Stimulated activated effector memory CD8-positive, alpha-beta T cell treated with anti-CD3 and anti-CD28 coated beads, Interleukin-12 subunit alpha, Interleukin-12 subunit beta, amount 100 ng/mL, for 72 hours (primary cell): ENCODE measurements at places on chromosomes 2 and 18.

GRCh38 chr2:136932700-136933099, 167.4 kb downstream of the THSD7B start:
- no peak for DNase-seq

DNA sequence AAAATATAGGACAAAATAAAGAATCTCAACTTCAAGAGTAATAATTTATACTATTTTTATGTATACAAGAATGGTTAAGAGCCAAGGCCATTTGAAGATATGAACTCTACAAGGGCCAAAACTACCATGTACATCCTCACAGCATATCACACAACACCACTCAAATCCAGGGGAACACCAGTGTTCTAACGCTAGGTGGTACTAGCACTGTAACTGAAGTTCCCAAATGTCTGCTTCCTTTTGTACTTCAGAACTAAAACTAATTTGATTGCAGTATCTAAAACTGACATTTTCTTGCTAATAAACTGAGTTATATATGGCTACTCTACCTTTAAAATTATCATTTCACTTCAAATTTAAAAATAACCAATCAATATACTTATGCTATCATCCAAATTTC, 47.0 kb downstream of the REV1 start:
- DNase-seq = no peak

- DNase-seq = no peak
Observed at GRCh38 chr2:88307817-88308216, 137.7 kb downstream of the THNSL2 start.

DNA sequence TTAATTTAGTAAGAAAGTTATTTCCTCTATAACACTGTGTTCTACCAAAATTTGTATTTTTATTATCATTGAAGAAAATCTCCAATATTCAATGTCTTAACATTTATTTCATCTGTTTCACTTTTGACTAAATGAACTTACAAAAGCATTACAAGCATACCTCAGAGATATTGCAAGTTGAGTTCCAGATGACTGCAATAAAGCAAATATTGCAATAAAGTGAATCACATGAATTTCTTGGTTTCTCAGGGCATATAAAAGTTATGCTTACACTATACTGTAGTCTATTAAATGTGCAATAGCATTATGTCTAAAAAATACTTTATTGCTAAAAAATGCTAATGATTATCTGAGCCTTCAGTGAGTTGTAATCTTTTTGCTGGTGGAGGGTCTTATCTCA, 78.3 kb downstream of the TTC32 start:
- DNase-seq = no peak

- DNase-seq = no peak
Observed at GRCh38 chr18:43774497-43774896, 497.2 kb upstream of the SYT4 start.

- DNase-seq = no peak
Observed at GRCh38 chr18:74499633-74500032, 3.5 kb downstream of the CNDP2 start.
